ENCODE measurements at places on chromosomes 1 and 21.
A peak's percentile ranks its signal among the peaks of the same experiment; 100 is the strongest.

DNA sequence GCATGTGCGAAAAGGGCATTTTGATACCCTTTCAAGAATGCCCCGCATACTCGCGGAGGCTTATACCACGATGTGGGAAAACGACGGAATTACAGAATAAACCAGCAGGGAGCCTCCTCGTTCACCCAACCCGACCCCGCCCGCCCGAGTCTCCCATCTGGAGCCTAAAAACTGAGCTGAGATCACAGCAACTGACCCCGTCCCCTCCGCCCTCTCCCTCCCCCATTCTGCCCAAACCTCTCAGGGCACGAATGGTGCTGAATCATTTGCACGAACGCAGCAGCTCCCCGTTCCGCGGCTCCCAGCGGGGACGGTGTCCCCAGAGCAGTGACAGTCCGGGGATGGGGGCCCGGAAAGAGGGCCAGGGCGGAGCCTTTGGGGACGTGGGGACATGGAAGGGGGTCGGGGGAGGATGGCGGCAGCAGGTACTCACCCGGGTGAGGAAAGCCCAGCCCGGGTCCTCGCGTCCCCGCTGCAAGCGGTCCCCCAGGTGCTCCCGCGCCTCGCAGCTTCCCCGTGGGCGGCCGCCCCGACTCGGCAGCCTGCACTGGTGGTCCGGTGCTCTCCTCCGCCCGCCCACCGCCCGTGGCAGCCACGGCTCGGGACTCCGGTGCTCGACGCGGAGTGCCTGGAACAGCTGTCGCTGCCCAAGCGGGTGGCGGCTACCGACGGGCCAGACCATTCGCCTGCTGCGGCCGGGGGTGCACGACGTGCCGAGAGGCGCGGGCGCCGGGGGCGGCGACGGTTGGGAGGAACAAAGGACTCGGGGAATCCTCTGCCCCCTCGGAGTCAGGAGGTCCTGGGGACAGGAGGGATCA lies at the start of gene TTLL7:
TTLL7 (minus strand) TSS at position 635 of the 818 bp plus-strand sequence. CDS start 46,921 bp downstream, outside the sequence.
- peak; percentile 43 for DNase-seq

DNA sequence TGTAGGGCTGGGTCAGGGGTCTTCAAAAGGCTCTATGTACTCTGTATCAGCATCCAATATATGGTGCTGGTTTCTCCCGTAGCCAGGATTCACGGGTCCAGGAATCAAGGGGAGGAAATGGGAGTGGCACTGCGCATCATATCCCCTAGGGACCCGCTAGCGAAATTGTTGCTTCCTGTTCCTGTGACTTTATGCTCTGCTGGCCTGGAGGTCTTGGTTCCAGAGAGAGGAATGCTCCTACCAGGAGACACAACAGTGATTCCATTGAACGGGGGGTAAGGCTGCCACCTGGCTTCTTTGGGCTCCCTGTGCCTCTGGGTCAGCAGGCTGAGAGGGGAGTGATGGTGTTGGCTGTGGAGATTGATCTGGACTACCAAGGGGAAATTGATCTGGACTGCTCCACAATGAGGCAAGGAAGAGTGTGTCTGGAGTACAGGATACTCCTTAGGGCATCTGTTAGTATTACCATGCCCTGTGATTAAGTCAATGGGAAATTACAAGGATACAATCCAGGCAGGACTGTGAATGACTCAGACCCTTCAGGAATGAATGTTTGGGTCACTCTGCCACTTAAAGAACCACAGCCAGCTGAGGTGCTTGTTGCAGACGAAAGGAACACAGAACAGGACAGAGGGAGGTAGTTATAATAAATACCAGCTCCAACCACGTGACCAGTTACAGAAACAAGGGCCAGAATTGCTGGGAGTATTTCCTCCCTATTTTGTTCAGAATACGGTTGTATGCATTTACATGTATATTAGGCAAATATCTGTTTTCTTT lies 10.2 kb downstream of the SPSB1 start:
- DNase-seq = no peak

DNA sequence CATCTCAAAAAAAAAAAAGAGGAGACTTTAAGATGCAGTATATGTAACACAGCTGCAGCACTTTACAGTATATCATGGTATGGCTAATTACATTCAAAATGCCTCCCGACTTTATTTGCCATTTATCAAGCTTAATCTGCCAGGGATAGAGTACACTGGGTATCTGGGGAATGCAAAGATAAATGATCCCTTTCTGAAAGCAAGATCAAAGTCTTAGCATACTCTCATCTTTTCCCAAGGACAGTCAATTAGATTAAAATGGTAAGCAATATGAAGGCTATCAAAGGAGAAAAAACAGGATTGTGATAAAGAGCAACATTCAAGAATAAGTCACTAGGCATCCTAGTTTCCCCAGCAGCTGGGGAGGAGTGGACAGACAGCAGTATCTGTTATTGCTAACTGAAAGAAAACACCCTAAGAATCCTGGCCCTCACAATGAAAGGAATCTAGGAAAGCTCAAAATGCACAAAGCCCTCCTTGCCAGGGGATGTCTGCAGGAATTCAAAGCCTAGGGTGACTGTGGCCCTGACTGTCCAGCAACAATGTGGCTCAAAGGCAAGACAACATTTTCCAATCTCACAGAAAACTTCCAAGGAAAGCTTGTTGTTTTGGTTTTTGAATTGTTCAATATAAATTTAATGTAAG lies 56.7 kb upstream of the RAP1GAP start:
- no peak for DNase-seq

- DNase-seq = no peak
Observed at GRCh38 chr1:1004780-1005697, 5.1 kb upstream of the HES4 start.

- DNase-seq = no peak
Observed at GRCh38 chr1:173126421-173126820, 75.7 kb upstream of the TNFSF18 start.

Measured in CD4-positive, alpha-beta T cell treated with Interleukin-15 for 4 hours (primary cell).